ENCODE measurements at places on chromosomes 16 and 17. TPM values are rescaled to one million over a fixed set of nuclear protein-coding genes. Genes with fewer than 3 reads are reported as not detected.
A peak's percentile ranks its signal among the peaks of the same experiment; 100 is the strongest.

DNA sequence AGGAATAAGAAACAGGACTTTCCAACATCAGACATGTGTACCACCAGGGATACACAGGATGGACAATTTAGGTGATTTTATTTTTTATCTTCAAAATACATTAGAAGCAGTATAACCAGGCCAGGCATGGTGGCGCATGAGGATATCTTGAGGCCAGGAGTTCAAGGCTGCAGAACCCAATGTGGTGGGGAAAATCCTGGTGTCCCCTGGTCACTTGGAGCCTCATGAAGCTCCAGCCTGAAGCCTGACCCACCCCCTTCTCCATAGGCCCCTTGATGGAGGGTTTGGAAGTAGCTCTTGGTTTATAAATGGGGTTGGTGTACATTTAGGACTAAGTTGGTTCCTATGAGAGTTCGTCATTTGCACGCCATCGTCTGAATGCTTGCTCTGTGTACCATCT is 88.6 kb downstream of the MYH11 start:
- no peak for DNase-seq

- peak; percentile 58 for DNase-seq
Measured at GRCh38 chr17:80477647-80478478, 1.5 kb upstream of the NPTX1 start.

- no peak for DNase-seq
Measured at GRCh38 chr17:46800573-46800972, 17.9 kb downstream of the WNT3 start.

- DNase-seq, result no peak
Measured at GRCh38 chr16:31081428-31082351, 7.1 kb downstream of the PRSS53 start.

DNA sequence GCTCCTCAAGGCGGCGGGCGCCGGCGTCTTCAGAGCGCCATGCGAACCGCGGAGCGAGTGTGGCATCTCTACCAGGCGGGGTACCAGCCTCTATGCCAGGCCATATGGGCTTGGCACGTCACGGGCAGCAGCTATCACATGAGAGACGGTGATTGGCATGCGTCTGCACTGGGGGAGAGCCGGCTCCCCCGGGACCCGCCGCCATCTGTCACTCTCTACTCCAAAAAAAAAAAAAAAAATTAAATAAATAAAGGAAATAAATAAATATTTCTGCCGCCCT is at the start of gene NEUROD2:
Gene NEUROD2, minus strand, starts transcription at position 70 of the 280 bp plus-strand sequence. CDS start 1,321 bp downstream, outside the sequence.
- DNase-seq, result no peak

Gene SLC38A8
- total RNA-seq, result not detected

Data from Daoy (cell line).